ENCODE measurements at places on chromosomes 12 and 14. TPM values are rescaled to one million over a fixed set of nuclear protein-coding genes. Genes with fewer than 3 reads are reported as not detected.

The CELA1 gene
- total RNA-seq = not detected

The CCDC88C gene
- total RNA-seq = 17.8 TPM

The SLC39A5 gene
- total RNA-seq = 0.54 TPM

The GALNT9 gene
- total RNA-seq = not detected

The PIK3C2G gene
- not detected for total RNA-seq

The CPSF2 gene
- total RNA-seq = 116 TPM

The PPP4R4 gene
- 25.5 TPM for total RNA-seq

The TMEM233 gene
- total RNA-seq = not detected

The CFAP54 gene
- 4.2 TPM for total RNA-seq

The CMA1 gene
- total RNA-seq = not detected

The COX8C gene
- not detected for total RNA-seq

The SIRT4 gene
- 3.8 TPM for total RNA-seq

The CLEC4C gene
- total RNA-seq = not detected

The IGFBP6 gene
- 2.6 TPM for total RNA-seq

The SPTB gene
- total RNA-seq = 0.09 TPM

The C12orf60 gene
- total RNA-seq = 5.4 TPM

The PRIMA1 gene
- 2.5 TPM for total RNA-seq

The TMPRSS12 gene
- not detected for total RNA-seq

The JAG2 gene
- 2.1 TPM for total RNA-seq

The KRT72 gene
- total RNA-seq = not detected

The RPL10L gene
- total RNA-seq = not detected

The KLRF2 gene
- total RNA-seq = not detected
